ENCODE measurements at places on chromosomes 2 and 18. TPM values are rescaled to one million over a fixed set of nuclear protein-coding genes. Genes with fewer than 3 reads are reported as not detected.

SLC16A14 gene
- 1.1 TPM for total RNA-seq

DNA sequence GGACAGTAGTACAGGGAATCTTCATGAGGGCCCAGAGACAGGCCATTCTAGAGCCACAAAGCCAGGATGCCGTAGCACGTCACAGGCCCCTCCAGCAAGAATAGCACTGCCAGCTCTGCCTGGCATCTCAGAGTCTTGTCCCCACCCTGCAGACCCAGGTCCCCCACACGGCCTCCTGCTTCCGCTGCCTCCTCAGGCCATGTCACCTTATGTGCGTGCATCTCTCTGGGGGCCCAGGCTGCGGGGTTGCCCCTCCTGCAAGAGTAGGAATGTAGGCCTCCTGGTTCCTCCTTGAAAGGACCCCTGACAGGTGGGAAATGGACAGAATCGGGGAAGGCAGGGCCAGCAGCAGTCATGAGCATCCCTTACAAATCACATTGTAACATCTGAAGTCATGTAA is 49.8 kb downstream of the ADI1 start:
- no peak for DNase-seq

DNA sequence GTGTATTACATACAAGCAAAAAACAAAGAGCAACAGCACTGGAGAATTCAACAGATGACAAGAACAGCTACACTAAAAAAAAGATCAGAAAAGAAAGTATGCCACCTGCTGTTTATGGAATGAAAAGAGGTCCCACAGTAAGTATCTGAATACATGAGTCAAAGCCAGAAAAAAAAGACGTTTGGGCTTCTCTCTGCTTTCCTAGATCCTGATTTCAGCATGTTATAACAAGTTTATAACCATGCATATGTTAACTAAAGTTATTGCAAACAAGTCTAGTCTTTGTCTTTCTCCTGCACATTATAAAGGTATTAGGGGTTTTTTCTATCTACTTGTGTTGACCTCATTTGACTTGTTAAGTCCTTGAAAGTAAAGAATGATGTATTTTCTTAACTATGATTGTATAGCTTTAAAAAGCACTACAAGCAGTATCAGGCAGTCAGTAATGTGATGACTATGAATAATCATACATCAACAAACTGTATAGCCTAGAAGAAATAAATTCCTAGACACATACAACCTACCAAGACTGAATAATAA is 108.5 kb upstream of the COL5A2 start:
- no peak for DNase-seq

DNA sequence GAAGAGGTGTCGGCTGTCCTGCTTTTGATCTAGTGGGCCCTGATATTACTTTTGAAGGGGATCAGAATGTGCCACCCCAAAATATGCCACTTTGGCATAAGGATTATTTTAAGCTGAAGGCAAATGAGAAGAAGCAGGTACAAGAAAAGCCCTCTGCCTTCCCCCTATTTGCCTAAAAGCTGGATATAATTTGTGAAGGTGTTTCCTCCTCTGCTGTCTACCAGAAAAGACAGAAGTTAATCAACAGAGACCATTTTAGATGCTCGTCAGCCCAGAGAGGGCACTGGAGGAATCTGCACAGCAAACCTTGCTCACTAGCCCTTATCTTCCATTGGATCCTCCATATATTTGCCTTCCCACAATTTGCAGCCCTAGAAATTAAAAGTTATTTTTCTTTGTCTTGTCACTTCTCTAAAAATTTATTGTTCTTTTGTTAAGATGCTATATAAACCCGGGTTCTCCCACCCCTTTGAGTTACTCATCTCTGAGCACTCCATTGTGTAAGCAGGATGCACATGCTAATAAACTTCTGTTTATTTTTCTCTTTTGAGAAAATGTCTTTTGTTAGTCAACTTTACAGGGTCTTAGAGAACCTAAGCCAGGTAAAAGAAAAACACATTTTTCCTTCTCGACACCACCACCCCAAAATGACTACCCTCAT is 163.2 kb upstream of the SLC1A4 start:
- DNase-seq, result no peak

DNA sequence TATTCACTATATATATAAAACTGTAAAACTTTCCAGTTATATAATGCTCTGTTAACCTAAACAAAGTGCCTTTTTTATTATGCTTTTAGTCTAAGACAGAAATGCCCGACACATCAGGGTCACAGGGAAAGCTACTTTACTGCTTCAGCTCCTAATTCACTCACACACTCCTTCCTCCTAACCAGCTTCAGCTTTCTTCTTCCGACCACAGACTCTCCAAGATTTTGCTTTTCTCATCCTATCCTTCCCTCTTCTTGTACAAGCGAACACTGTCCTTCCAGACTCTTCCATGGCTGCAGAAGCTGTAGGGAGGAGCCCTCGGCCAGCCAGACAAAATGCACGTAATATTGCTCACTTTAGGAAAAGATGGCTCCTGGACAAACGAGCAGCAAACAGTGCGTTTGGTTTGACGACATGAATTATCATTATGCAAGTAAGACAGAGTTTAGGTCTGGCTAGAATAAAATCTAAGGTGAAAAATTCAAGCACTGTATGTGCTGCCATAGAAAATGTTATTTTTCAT is 47.5 kb upstream of the HNRNPA3 start:
- DNase-seq, result no peak

DNA sequence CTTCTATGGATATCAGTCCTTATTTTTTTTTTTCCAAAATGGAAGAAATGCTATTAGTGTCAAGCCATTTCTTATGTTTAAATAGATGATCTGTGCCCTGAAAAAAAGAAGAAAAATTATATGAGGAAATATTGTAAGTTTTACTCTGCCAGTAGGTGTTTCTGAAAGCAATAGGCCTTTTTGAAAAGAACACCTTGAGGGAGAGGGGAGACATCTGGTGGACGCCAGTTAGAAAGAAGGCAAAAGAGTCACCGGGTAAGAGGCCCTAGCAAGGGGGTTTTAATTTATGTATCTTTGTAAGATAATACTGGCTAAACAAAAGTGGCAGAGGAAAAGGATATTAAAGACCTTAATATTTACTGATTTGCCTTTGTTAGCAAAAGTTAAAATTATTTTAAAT is 56.1 kb downstream of the DYNAP start:
- DNase-seq, result no peak

DNA sequence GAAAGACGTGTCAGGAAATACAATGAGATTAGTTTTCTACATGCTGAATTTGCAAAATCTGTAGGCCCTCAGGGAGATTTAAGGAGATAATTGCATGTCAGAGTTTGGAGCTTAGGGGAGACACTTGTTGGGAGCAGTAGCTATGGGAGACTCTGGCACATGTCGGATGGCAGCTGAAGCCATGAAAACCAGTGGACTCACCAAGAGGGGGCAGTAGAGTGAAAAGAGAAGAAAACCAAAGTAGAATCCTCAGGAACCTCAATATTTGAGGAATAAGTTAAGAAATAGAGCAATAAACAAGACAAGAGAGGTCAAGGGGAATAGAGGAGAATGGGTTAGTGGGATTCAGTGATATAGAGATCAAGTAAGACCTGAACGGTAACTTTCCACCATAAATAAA is 24.8 kb downstream of the RUFY4 start:
- DNase-seq, result no peak

DNA sequence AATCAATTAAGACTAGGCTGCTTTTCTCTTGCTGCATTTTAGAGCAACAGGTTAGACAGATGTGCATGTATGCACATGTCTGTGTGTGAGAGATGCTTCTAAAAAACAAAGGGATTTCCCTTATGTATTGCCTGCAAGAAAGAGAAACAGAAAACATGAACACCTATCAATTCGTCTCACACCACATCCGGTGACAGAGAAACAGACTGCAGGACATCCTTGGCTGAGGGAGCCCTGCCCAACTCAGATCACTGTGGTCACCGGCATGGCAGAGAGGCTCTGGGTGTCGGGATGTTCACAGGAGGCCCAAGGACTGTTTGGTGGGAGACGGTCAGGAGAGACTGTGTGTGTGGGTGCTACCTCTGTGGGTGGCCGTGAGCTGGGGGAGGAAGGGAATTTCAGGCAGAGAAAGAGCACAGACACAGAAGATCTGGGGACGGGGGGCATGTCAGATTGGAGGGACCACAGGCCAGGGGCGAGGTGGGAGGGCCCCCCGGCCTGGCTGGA is 24.9 kb downstream of the FHL2 start:
- no peak for DNase-seq

DNA sequence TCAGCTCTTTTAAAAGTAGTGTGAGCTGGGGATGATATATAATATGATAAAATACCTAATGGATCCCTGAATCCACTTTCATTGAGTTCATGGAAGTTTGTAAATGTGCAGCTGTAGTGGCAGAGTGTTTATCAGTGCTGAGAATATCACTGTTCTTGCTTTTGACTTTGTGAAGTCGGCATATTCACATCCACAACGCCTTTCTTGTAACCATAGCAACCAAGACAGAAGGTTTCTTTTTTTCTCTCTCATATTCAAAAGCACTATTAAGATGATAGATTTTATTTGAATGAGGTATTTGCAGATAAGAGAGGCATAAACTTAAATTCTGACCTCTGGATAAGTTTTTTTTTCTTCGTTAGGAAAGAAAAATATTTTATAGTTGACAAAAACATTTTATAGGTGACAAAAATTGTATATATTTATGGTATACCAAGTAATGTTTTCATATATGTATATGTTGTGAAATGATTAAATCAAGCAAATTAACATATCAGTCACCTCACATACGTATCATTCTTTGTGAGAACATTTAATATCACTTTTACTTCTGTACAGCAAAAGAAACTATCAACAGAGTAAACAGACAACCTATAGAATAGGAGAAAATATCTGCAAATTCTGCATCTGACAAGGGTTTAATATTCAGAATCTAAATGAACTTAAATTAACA is 130.0 kb downstream of the PLCL1 start:
- DNase-seq, result no peak

DNA sequence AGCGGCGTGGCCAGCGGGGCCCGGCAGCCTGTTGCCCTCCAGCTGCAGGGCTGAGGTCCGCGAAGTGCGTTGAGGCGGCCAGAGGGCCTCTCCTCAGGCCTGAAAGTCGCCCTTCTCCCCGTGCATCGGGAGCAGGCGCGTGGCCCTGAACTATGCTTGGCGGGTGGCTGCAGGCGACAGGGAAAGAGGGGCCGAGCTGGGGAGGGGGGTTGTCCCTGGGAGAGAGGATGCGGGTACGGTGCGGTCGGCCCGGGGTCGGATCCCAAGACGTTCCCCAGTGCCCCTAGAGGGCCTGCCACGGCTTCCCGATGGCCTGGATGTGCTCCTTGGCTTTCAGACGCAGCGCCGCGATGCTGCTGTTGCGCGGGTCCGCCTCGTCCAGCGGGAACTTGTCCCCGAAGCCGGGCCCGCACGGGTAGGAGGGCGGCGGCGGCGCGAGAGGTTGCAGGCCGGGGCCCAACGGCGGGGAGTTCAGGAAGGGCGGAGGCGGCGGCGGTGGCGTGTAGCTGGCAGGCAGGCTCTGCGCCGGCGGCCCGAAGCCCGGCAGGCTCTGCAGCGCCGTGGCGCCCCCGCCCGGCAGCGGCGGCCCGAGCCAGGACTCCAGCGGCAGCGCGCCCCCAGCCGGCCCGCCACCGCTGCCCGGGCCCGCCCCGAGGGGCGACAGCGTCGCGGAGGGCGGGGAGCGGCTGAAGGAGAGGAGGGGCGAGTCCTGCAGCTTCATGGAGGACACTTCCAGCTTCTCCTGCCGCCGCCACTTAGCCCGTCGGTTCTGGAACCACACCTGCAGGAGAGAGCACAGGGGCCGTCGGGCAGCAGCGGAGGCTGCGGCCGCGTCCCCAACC is 4.3 kb downstream of the RAX start:
- DNase-seq, result no peak
